ENCODE measurements at places on chromosomes 1 and 21.

DNA sequence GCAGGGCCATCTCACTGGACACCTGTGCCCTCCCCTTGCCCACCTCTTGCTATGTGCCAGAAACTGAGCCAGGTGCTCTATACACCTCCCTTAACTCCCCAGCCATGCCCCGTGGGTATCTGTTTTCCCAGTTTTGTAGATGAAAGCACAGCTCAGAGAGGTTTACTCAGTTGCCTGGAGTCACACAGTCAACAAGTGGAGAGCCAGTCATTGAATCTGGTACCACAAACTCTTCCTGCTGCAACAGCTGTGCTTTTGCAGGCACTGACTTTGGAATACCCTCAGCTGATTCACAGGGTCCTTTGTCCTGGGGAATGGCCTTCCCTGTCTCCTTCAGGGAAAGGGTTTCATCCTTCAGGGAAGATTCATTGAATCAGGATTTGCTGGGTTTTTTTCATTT is 22.1 kb downstream of the PAX7 start:
- DNase-seq: no peak

DNA sequence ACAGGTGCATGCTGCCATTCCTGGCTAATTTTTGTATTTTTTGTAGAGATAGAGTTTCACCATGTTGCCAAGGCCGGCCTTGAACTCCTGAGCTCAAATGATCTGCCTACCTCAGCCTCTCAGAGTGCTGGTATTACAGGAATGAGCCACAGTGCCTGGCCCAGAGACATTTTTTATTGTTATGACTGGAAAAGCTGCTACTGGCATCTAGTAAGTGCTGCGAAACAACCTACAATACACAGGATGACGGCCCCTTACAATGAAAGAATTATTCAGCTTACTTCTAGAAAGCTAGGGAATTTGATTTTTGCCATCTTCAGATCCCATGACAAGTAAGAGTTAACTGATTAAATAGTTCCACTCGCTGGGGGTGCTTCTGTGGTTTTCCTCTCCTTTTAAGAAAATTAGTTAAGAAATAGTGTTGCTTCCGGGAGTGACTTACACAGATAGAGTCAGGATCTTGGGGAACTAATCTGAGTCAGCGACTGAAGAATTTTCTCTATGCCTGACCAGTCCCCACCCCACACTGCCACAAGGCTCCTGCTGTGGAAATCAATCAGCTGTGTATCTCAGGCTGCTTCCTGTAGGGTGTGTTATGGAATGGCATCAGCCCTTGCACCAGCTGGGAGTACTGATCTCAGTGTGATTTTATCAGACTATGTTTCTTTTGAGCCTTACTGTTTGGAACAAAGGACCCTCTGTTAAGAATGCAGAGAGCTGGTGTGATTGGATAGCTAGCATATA is 93.0 kb upstream of the BMP8A start:
- DNase-seq: peak; percentile 18

DNA sequence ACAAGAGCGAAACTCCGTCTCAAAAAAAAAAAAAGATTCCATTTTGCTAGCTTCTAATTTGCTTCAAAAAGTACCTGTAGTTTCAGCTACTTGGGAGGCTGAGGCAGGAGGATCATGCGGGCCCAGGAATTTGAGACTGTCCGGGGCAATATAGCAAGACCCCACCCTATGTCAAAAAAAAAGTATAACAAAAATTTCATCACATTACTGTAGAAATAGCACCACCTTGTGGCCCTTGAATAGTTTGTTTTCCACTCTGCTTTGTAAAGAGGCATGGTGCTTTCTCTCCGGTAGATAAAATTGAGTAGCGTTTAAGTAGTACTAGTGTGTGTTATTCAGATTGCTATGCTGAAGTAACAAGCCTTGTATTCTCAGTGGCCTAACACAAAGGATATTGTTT is 18.2 kb upstream of the MSTO1 start:
- DNase-seq: no peak

DNA sequence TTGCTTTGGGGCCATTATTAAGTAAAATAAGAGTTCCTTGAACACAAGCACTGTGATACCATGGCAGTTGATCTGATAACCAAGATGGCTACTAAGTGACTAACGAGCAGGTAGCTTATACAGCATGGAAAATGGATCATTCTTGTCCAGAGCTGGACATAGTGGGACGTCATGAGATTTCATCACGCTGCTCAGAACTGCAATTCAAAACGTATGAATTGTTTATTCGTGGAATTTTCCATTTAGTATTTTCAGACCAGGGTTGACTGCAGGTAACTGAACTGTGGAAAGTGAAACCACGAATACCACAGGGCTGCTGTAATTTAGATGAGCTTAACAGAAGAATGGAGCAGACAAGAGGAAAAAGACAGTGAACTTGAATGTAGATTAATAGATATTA is 38.9 kb downstream of the CCDC18 start:
- peak; percentile 4 for DNase-seq

- DNase-seq: no peak
Measured at GRCh38 chr1:189805735-189806134, 671.9 kb downstream of the BRINP3 start.

DNA sequence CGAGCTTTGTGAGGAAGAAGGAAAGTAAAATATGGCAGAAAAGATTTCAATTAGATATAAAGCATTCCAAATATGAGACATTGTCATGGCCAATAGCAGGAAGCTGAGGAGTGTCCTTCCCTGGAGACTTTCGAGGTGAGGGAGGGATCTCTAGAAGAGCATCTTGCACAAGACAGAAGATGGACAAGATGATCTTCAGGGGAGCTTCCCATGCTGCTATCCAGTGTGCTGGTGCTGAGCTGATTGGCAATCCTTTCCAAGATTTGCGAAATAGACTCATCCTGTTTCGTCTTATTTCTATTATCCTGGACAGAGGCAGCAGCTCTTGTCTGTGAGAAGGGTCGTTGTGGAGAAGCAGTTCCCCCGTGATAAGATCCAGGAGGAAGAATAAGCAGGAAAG is 342.0 kb upstream of the CAMK1G start:
- DNase-seq: no peak

DNA sequence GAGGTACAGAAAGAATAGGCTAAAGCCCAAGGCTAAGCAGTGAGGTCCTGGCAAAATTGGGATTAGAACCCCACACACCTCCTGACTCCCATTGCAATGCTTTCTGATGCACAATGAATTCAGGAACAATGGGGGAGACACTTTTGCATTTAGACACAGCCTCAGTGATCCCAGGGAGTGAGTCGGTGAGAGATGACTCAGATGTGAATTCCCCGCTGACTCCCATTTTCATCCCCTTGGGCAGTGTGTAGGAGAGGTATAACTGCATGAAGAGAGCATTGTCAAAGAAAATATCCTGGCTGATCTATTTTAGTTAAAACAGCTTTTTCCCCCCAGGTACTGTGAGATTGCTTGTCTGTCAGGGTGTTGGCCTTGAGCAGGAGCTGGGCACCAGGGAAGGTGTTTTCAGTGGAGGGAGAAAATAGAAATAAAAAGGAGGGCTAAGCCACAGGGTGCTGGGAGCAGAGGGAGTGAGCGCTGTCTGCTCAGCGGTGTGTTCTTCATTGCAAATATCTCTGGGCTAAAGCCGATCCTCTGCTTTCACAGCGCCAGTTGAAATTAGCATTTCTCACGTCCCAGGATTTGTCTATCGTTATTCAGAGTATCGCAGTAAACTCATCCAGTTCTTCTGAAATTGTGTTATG is 247.7 kb upstream of the PTBP2 start:
- DNase-seq: no peak

- no peak for DNase-seq
Measured at GRCh38 chr1:186026946-186027345, 292.8 kb downstream of the HMCN1 start.

- no peak for DNase-seq
Measured at GRCh38 chr21:41373253-41373652, 11.4 kb downstream of the MX2 start.

GRCh38 chr1:216175714-216176113 is 247.5 kb downstream of the USH2A start:
- DNase-seq: no peak

- DNase-seq: no peak
Measured at GRCh38 chr1:179550746-179551682, 24.7 kb downstream of the NPHS2 start.

DNA sequence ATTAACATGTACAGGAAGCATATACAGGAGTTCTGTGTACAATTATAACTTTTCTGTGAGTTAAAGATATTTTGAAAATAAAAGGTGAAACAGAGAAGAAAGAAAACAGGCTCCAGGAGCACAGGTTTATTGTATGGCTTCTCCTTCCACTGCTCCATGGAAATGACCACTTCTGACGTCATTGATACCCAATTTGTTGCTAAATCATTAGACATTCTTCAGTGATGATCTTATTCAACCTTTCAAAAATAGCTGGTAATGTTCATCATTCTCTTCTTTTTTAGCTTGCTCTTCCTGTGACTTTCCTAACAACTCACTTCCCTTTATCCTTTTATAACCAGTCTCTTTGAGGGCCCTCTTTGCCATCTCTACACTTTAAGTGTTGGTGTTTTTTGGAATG is 77.8 kb downstream of the KCNK2 start:
- DNase-seq: no peak

DNA sequence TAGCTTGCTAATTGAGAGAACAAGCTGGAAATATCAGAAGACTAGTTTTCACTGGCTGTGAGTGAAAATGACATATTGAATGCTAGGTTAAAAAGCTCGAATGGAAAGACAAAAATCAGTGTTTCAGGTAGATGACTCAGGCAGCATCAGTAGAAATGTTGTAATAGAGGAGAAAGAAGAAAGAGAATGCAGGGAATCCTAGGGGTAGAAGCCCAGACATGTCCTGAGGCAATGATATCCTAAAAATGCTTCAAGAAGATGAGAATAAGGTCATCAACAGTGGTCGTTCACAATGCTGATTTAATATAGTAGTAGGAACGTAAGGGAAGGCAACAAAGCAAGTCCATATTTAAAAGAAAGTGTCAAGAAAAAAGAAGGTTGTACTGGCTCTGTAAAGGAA is 96.7 kb upstream of the HP1BP3 start:
- no peak for DNase-seq

DNA sequence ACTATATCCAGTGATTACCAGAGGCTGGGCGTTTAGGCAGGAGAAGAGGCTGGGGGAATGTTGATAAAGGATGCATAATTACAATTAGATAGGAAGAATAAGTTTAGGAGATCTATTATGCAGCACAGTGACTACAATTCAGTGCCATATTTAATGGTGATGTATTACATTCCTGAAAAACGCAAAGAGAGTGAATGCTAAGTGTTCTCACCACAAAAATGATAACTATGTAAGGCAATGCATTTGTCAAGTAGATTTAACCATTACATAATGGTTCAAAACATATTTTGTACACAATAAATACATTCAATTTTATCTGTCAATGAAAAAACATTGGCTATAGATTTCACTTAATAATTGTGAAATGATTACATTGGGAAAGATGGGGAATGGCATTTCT is 548.9 kb downstream of the NUF2 start:
- no peak for DNase-seq

DNA sequence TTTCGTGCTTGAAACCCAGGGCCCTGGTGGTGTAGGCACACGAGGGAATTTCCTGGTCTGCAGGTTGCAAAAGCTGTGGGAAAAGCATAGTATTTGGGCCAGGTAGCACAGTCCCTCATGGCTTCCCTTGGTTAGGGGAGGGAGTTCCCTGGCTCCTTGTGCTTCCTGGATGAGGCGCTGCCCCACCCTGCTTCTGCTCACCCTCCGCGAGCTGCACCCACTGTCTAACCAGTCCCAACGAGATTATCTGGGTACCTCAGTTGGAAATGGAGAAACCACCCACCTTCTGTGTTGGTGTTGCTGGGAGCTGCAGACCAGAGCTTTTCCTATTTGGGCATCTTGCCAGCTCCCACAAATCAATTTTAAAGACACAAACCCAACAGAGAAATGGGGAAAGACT is 183.0 kb downstream of the PHTF1 start:
- no peak for DNase-seq

DNA sequence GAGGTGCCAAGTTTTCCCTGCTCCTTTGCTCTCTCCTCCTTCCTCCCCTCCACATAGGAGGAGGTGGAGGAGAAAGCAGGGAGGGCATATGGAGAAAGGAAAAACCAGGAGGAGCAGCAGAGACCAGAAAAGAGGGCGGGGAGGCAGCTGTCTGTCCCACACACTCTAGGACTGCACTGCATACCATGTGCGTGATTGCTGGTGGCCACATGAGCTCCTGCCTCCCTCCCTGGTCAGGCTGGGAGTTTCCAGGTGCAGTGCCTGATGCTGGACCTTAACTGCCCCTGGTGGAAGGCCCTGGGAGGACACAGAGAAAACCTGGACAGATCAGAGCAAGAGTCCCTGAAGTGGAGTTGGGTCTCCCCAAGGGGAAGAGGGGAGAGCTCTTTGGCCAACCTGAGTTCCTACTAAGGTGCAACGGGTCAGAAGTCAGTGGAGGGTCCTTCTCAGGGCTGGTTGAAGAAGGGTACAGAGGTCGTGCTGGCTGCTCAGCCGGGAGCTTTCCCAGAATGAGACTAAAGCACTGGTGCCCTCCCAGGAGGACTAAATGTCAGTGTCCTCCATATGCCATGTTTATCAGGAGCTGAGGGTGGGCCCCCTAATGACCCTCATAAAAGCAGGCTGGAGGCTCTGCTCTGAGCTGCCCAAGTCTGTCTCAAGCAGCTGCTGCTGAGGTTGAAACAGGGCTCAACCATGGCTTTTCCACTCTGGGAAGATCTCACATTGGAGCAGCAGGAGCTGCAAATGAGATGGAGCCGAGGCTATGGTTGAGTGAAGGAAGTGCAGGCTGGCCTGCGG is 3.5 kb upstream of the LGR6 start:
- DNase-seq: no peak

DNA sequence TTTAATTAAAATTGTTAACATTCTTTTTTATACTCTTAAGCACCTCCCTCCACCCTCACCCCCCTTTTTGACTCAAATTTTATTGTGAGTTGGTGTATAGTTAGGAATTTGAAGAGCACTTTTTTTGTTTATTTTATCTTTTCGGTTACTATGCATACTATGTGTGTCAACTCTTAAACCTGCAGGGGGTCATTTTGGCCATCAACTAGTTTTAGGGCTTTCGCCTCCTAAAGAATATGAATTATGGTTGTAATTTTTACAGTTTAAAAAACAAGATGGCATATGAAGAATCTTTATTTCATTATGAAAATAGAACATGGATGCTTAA is 9.7 kb downstream of the BACH1 start:
- no peak for DNase-seq

DNA sequence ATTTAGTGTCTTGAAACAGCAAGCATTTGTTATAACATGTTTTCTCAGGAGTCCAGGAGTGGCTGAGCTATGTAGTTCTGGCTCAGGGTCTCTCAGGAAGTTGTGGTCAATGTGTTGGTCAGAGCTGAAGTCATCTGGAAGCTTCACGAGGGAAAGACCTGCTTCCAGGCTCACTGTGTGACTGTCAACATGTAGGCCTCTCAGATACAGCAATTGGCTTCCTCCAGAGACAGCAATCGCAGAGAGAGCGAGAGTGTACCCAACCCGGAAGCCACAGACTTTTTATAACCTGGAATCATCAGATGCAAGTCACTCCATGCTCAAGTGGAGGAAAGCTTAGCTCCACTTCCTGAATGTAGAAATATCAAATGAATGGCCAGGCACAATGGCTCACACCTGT is 40.9 kb downstream of the TNFRSF9 start:
- DNase-seq: no peak

DNA sequence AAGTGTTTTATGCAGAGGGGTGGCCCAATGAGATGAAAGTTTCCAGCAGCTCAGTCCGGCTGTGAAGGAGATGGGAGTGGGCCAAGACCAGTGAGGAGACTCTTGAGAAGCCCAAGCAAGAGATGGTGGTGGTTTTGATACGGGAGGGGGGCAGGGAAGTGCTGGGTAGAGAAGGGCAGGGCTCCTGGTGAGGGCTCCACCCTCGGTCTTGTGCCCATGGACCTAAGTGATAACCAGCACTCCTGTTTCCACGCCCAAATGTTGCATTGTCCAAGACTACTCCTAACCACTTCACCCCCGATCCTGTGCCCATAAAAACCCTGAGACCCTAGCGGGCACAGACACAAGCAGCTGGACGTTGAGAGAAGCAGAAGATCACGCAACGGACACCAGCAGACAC is 140.9 kb downstream of the MIS18A start:
- DNase-seq: no peak

All from activated CD4-positive, alpha-beta T cell treated with anti-CD3 and anti-CD28 coated beads, Interleukin-2, amount 50 U/mL, for 1 hour (primary cell).